Camera-type eye (tissue), 1 donor: ENCODE measurements at places on chromosomes 4 and X. TPM values are rescaled to one million over a fixed set of nuclear protein-coding genes. Genes with fewer than 3 reads are reported as not detected.

The CCKAR gene
- total RNA-seq = 1.3 TPM

The CPLX1 gene
- 9.2 TPM for total RNA-seq

The MAGEA10 gene
- total RNA-seq = not detected

The UGT2A1 gene
- not detected for total RNA-seq

The HMGB2 gene
- 103 TPM for total RNA-seq

The HGFAC gene
- 1.3 TPM for total RNA-seq

The TMEM35A gene
- total RNA-seq = 24.5 TPM

The SLITRK2 gene
- 14.2 TPM for total RNA-seq

The FAM47A gene
- not detected for total RNA-seq

The S100G gene
- total RNA-seq = not detected

The PGRMC1 gene
- total RNA-seq = 162 TPM

The GIMD1 gene
- total RNA-seq = 0.49 TPM

The ARX gene
- 0.55 TPM for total RNA-seq

The KCND1 gene
- total RNA-seq = 3.6 TPM

The DMRTC1 gene
- 1.2 TPM for total RNA-seq

The FAM184B gene
- 20.3 TPM for total RNA-seq

The TMSB15B gene
- total RNA-seq = 12.9 TPM

The SPANXN4 gene
- not detected for total RNA-seq

The HPF1 gene
- total RNA-seq = 42.1 TPM

The CT55 gene
- total RNA-seq = not detected

The NR0B1 gene
- total RNA-seq = not detected

The PALLD gene
- 128 TPM for total RNA-seq

The CSAG2 gene
- not detected for total RNA-seq

The VCX3B gene
- total RNA-seq = not detected

The PPP2R2C gene
- 10.1 TPM for total RNA-seq

The CHIC1 gene
- total RNA-seq = 21.9 TPM

The CYP4V2 gene
- total RNA-seq = 38.9 TPM

The MTNR1A gene
- total RNA-seq = 1.6 TPM

The HDX gene
- 15.7 TPM for total RNA-seq

The BMX gene
- 1.7 TPM for total RNA-seq

The DCLK2 gene
- 48.7 TPM for total RNA-seq

The CLDN2 gene
- 0.49 TPM for total RNA-seq

The NAAA gene
- total RNA-seq = 44.2 TPM

The RHOXF2B gene
- total RNA-seq = not detected

The PF4V1 gene
- total RNA-seq = not detected

The SYTL4 gene
- 32.8 TPM for total RNA-seq

The ARR3 gene
- 9.8 TPM for total RNA-seq

The VCX2 gene
- total RNA-seq = not detected

The L1CAM gene
- total RNA-seq = 57.3 TPM

The PCDH19 gene
- 28.6 TPM for total RNA-seq

The GRIA2 gene
- 46.6 TPM for total RNA-seq

The NCAPG gene
- total RNA-seq = 21.6 TPM

The VSIG4 gene
- total RNA-seq = 10.9 TPM

The GPR78 gene
- total RNA-seq = 2.1 TPM

The KLF8 gene
- total RNA-seq = 11.3 TPM

The CLGN gene
- total RNA-seq = 22.5 TPM

The EVC gene
- 52.3 TPM for total RNA-seq

The MFAP3L gene
- 16.7 TPM for total RNA-seq

The NSUN7 gene
- total RNA-seq = 10.5 TPM

The HELT gene
- total RNA-seq = 1.0 TPM

The DDX53 gene
- not detected for total RNA-seq

The MCF2 gene
- 5.6 TPM for total RNA-seq

The GNRHR gene
- 0.22 TPM for total RNA-seq

The KCNIP4 gene
- 16.3 TPM for total RNA-seq

The S100P gene
- 0.27 TPM for total RNA-seq

The SPIN4 gene
- 21.0 TPM for total RNA-seq

The RAI2 gene
- total RNA-seq = 3.8 TPM

The AMOT gene
- total RNA-seq = 30.5 TPM

The CCDC160 gene
- total RNA-seq = 2.2 TPM
